NB4 (cell line): ENCODE measurements at places on chromosomes 3 and 15.

- DNase-seq: no peak
Observed at GRCh38 chr3:55252921-55253320, 234.2 kb downstream of the WNT5A start.

DNA sequence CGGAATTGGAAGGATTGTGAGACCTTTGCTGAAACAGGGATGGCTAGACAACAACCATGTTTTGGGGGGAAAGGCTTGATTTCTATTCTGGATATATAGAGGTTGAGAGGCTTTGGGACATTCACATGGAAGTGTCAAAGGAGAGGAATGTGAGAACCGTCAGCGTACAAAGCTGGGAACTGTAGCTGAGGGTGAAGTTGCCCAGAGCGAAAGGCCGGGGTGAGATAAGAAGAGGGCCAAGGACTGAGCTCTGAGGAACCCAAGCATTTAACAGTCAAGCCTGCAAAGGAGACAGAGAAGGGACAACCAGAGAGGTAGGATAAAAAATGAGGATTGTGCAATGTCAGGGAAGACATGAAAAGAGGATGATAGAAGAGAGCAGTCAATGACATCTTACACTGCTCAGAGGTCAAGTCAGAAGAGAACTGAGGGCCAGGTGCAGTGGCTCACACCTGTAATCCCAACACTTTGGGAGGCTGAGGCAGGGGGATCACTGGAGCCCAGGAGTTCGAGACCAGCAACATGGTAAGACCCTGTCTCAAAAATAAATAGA is 41.5 kb upstream of the RAF1 start:
- no peak for DNase-seq

DNA sequence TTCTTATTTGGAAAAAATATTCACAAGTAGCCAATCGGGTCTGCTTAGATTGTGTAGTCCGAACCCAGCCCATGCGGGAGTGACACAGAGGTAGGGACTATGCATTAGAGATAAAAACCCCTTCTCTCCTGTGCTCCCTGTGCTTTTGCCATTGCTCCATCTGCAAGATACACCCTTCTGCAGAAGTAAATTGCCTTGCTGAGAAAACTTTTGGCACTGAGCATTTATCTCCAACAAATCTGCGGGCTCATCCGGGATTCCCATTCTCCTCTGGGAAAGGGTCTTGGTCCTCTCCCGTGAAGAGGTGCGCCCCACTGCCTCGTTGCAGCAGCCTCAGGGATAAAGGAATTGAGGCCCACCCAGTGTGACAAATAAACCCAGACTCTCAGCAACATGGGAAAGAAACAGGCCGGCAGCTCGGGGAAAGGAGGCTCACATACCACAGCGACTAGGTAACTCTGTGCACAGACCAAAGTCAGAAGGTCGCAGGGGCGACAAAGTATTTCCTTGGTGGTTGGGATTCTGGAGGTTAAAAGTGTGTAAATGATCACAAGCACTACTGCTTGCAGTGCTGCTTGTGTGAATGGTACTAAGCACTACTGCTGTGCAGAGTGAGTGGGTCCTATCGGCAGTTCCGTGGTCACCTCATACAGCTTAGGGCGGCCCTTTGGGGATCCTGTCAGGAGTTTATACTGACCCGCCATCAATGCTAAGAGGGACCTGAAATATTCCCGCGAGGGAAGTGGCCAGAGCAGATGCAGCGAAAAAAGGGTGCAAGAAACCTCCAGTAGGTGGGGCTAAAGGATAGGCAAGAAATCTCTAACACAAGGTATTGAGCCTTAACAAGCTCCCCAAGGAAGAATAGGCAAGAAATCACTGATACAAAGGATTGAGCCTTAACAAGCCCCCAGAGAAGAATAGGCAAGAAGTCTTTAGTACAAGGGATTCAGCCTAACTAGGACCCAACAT is 54.3 kb downstream of the GSK3B start:
- DNase-seq: peak; percentile 36

DNA sequence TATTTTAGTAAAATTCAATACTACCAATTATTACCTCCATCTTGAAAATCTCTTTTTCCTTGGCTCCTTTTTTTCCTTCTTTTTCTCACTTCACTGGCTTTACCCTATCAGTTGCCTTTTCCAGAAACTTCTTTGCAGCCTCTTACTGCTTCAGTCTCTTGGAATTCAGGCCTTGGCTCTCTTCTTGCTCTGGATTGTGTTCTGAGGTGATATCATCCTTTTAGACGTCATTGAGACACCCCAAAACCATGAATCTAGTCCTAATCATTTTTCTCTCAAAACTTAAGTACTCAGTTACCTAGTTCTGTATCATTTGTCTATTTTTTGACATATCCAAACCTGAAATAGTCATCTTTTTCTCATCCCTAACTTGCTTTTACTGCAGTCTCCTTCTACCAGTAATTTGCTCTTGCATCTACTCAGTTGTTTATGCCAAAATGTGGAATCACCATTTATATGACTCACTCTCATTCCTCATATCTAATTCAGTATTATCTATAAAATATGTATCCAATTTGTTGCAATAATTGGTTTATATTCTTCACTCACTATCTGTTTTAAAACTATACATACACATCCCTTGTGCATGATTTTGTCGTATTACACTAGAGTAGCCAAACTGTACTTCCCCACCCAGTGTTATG is 703.2 kb upstream of the CCDC54 start:
- DNase-seq: no peak

GRCh38 chr3:174409086-174409743 is 449.9 kb upstream of the NAALADL2 start:
- DNase-seq: no peak

GRCh38 chr15:71386448-71387236 is 271.4 kb downstream of the THSD4 start:
- peak; percentile 10 for DNase-seq

DNA sequence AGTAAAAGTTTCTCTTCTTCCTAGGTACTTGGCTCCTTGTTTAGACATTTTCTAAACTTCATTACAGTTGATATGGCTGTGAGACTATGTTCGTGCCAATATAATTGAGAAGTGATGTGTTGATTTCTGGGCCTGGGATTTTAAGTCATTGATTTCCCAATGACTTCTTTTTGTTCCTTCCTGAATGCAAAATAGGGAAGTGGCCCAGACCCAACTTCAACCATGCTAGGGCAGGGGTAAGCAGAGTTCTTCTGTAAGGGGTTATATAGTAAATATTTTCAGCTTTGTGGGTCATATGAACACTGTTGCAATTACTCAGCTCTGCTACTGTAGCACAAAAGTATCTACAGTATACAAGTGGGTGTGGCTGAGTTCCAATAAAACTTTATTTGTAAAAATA is 320.1 kb upstream of the WNT5A start:
- DNase-seq: peak; percentile 29

DNA sequence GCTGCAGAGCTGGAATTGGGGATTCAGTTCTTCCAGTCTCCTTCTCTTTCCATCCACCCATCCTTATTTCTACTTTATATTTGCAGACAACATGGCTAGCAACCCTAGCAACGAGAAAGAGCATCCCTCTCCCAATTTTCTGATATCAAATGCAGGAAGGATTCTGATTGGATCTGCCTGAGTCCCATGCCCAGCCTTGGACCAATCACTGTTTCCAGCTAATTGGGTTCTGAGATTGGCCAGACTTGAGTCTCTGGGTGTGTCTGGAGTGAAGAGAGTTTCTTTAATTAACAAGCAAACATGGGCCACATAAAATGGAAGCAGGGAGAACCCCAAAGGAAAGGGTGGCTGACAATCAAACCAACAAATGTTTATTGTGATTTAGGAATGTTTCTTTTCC is 60.6 kb downstream of the TMEM39A start:
- DNase-seq: no peak

DNA sequence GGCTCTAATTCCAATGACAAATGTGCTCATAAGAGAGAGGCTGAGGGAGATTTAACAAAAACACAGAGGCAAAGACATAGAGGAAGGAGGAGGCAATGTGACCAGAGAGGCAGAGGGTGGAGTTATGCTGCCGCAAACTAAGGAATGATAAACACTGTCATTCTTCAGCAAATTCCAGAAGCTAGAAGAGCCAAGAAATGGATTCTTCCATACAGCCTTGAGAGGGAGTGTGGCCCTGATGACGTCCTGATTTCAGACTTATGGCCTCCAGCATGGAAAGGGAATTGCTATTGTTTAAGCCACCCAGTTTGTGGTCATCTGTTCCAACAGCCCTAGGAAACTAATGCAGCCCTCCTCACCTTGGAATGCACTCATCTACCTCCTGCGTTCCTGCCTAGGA is 30.5 kb downstream of the CD47 start:
- no peak for DNase-seq

- DNase-seq: no peak
Observed at GRCh38 chr3:33993631-33994030, 195.2 kb downstream of the PDCD6IP start.
